ENCODE measurements at places on chromosomes 6 and 20.

GRCh38 chr6:73180763-73181619 is 44.3 kb downstream of the KHDC1L start:
- no peak for DNase-seq

DNA sequence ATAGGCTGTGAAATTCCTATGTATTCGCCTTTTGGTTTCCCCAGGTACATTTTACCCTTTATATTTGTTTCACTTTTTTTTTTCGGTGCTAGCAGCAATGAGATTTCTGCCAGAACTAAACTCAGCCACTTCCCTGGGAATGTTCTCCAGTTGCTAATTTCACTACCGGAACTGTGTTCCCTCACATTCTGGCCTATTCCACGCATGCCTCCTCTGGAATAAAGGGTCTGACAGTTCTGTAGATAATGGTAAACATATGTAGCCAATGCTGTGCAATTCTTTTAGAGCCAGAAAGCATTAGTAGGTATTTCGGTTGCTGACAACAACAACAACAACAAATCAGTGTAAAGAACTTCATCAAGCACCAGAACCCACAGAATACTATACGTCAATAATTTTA is 96.1 kb upstream of the TBX18 start:
- no peak for DNase-seq

GRCh38 chr6:70166088-70166958 is 136.6 kb downstream of the COL9A1 start:
- no peak for DNase-seq

GRCh38 chr6:158488065-158488464 is 71.8 kb upstream of the TMEM181 start:
- no peak for DNase-seq

- DNase-seq, result no peak
These were observed 77.3 kb downstream of the DNAAF9 start for GRCh38 chr20:3330046-3330741.

GRCh38 chr6:161233986-161234661 is 39.7 kb downstream of the AGPAT4 start:
- DNase-seq, result no peak

- no peak for DNase-seq
These were observed 110.9 kb downstream of the ZFAND3 start for GRCh38 chr6:37930288-37930971.

- peak; percentile 25 for DNase-seq
These were observed 37.9 kb upstream of the RNF24 start for GRCh38 chr20:4053071-4053919.

DNA sequence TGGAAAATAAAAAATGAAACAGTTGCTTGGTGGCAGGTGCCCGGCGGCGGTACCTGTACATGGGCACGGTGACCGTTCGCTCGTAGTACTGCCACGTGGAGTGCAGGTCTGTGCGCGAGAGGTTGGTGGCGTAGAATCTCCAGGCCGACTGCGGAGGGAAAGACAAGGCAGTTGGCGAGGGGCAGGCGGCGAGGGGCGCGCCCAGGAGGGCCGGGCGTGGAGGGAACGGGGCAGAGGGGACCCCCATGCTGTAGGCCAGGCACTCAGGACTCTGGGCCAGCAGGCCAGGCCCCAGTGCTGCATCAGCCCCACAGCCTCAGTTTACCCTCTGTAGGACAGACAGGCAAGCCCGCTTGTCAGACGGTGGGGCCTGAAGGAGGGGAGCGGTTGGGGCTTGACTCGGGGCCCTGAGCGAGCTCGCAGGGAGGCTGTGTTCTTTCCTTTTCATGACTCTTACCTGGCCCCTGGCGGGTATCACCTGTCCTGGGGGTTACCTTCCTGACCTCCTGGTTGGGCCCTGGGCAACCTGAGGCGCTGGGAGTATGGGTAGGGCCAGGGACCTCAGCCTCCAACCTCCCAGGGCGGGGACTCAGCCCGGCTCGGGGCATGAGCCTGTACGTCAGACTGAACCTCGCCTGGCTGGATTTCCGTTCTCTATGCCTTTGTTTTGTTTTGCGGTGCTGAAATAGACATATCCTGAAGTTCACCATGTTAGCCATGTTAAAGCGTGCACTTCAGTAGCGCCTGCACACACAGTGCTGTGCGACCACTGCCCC is 38.5 kb downstream of the KCNQ2 start:
- no peak for DNase-seq

DNA sequence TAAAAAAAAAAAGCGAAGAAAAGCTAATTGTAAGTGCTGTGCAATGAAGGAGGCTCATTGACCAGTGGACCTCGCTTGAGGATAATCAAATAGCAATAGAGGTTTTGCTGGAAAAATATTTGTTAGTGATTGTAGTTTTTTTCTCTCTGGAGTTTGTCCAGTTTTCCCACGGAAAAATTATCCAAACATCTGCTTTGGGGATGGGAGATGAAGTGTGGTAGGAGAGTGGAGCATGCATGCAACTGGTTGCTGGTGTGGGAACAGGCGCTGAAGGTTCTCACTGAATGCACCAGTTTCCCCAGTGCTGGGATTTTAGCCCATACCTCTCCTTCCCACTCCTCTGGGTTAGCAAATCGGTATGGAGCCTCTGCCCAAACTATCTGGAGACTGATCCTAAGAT is 281.7 kb upstream of the TAB2 start:
- DNase-seq, result no peak

DNA sequence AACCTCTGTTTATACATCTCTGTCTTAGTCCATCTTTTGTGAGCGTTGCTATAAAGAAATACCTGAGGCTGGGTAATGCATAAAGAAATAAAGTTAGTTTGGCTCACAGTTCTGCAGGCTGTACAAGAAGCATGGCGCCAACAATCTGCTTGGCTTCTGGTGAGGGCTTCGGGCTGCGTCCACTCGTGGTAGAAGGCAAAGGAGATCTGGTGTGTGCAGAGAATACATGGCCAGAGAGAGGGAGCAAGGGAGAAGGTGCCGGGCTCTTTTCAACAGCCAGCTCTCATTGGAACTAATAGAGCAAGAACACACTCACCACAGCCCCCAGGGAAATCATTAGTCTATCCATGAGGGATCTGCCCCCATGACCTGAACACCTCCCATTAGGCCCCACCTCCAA is 100.3 kb upstream of the SRSF6 start:
- DNase-seq, result no peak

- no peak for DNase-seq
These were observed 504.0 kb upstream of the PTCHD4 start for GRCh38 chr6:48615041-48615440.

DNA sequence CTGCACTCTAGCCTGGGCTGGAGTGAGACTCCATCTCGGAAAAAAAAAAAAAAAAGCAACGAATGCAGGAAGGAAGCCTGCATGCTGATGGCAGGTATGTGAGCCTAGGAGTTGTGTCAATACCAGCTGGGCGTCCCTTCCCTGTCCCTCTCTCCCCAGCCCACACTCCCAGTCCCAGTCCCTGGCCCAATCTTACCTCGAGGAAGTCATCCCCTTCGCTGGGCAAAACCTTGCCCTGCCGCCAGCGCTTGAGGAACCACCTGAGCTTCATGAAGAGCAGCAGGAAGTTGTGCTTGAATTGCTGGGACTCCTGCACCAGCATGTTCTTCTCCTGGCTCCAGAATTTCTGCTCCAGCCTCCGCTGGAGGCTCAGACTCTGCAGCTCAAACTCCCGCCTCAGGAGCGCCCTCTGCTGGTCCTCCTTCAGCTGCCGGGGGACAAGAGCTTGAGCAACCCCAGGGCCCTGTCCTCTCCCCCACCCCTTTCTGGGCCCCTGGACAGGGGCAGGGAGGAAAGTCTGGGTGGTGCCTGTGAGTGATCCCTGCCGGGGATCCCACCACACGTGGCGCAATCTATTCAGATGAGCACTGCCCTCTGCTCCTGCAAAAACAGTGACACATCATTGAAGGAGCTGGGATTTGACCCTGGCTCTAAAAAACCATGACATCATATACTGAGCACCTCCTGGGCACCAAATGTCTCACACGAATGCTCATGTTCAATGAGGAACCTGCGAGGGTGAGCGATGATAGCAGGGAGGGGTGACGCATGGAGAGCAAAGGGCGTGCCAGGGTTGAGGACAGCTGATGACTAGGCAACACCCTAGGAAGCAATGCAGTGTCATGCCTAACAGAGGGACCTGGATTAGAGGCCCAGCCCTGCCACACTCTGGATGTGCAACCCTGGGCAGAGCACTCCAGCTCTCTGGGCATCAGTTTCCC is 35.0 kb upstream of the DSN1 start:
- DNase-seq, result peak; percentile 78

DNA sequence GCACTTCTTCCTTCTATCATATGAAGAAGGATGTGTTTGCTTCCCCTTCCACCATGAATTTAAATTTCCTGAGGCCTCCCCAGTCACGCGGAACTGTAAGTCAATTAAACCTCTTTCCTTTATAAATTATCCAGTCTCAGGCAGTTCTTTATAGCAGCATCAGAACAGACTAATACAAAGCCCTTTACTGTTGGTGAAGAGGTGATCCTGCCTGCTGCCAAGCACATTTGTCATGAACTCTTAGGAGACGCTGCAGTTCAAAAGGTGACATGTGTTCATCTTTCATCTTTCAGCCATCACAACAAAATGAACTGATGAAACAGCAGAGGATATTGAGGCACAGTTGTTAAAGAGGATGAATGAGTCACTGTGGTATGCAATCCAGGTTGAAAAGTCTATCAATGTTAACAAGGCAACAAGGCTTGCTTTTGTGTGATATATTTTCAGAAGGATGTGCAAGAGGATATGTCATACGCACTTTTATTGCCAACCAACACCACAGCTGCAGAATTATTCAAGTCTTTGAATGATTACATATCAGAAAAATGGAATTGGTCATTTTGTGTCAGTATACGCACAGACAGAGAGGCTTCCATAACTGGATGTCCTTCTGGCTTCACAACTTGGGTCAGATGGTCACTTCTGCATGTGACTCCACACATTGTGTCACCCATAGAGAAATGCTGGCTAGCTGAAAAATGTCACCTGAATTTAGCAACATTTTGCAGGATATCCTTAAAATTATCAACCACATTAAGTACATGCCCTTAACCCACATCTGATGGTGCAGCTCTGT is 52.4 kb upstream of the PLN start:
- DNase-seq, result no peak

DNA sequence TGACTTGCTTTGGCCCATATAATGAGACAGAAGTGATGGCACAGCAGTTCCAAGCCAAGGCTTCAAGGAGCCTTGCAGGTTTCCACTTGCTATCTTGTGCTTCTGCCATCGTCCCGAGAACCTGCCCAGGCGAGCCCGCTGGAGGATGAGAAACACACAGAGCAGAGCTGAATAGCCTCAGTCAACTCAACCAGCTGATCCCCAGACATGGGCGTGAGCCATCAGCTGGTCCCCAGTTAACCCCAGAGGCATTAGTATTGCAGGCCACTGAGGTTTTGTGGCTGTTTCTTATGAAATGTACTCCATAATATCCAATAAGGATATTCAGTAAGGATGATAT is 81.7 kb upstream of the SHLD1 start:
- no peak for DNase-seq

GRCh38 chr20:22496817-22497216 is 87.6 kb downstream of the FOXA2 start:
- no peak for DNase-seq

DNA sequence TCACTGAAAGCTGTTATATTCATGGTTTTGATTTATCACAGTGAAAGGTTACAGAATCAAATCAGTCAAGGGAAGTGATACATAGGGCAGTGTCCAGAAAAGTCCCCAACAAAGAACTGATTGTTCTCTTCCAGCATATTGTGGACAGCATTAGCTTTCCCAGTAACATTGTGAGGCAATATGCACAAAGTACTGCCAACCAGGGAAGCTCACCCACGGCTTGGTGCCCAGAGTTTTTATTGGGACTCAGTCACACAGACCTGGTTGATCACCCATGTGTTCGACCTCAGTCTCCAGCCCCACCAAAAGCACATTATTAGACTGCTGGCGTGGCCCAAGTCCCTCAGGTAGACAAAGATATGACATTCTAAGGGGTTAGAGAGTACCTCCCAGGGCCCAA is 76.0 kb downstream of the LCA5 start:
- DNase-seq, result no peak

DNA sequence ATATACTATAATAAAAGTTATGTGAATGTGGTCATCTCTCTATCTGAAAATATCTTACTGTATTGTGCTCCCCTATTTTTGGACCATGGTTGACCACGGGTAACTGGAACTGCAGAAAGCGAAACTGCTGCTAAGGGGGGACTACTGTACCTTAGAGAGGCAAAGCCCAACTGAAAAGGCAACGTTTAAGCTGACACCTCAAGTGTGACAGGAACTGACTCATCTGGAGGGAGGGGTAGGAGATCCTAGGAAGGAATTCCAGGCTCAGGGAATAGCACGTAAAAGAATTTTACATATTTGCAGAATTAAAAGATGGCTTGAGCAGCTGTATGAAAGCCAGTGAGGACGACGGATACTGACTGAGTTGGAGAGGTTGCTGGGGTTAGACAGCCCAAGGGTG is 34.8 kb downstream of the ELOVL2 start:
- no peak for DNase-seq
